Aorta (tissue), 5 donors: ENCODE measurements at places on chromosomes 12 and 14. TPM values are rescaled to one million over a fixed set of nuclear protein-coding genes. Genes with fewer than 3 reads are reported as not detected.

The MYO1H gene
- not detected for total RNA-seq

GRCh38 chr12:130828895-130829294, 10.2 kb downstream of the STX2 start:
- no peak for DNase-seq

GRCh38 chr12:26939192-26939832, 1.0 kb downstream of the FGFR1OP2 start:
- no peak for DNase-seq

- no peak for DNase-seq
Measured at GRCh38 chr12:108611884-108612415, 14.1 kb upstream of the TMEM119 start.

GRCh38 chr12:130498589-130499385, 161.1 kb downstream of the PIWIL1 start:
- no peak for DNase-seq

GRCh38 chr14:100214770-100215083, 24.2 kb upstream of the YY1 start:
- no peak for DNase-seq
